HCEC 1CT (cell line): ENCODE measurements at places on chromosomes 13 and 19.

DNA sequence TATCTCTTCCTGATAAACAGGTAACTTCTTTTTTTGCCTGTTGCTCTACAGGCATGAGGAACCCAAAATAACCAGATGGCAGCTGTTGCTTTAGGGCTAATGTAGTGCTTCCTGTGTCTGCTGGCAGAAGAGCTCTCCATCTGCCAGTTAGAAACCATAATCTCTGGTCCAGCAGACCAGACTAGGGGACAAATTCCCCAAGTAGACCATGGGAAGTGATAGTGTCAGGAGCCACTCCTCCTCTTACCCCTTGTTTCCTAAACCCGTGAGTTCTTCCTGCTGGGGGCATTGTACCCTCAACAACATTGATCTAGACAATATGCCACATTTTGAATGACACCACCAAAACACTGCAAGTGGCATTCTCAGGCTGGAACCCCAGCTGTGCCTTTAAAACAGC is 135.9 kb downstream of the DLEU7 start:
- no peak for DNase-seq

DNA sequence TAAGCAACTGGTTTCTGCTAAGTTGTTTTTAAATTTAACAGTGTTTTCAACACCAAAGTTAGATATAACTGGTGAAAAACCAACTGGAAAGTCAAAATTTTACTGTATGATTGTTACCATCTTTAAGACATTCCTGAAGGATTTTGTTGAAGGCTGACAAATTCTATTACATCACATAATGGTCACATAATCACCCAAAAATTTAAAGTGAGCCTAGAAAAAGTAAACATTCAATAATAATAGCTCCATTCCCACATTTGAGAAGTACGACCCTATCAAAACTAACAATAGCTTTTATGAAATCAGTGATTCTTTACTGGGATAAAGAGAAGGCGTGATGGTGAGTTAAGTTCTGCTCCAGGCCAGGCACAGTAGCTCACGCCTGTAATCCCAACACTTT is 51.6 kb downstream of the USP12 start:
- DNase-seq, result peak; percentile 55

DNA sequence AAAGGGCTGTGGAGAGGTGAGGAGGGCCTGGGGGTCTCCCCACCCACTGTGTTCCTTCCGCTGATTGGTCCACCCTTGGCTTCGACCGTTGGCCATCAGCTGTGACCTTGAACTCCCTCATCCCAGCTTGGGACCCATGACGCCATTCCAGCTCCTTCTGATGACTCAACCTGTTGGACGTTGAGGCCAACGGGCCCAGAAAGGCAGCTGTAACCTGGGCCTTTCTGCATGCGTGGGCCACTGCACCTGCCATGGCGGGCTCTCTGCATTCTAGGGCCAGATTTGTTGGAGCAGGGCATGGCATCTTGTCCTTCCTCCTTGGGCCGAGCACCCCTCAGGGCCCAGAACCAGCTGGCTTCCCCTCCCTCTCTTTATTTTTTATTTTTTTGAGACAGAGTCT is 30.2 kb downstream of the PEX11G start:
- DNase-seq, result no peak

- peak; percentile 63 for DNase-seq
Measured at GRCh38 chr13:44364345-44365000, 9.2 kb upstream of the SERP2 start.
